CD4-positive, alpha-beta T cell treated with Interleukin-4 for 1 hour (primary cell): ENCODE measurements at places on chromosomes 7 and 10.

GRCh38 chr7:82430500-82431465 is 12.8 kb downstream of the CACNA2D1 start:
- no peak for DNase-seq

DNA sequence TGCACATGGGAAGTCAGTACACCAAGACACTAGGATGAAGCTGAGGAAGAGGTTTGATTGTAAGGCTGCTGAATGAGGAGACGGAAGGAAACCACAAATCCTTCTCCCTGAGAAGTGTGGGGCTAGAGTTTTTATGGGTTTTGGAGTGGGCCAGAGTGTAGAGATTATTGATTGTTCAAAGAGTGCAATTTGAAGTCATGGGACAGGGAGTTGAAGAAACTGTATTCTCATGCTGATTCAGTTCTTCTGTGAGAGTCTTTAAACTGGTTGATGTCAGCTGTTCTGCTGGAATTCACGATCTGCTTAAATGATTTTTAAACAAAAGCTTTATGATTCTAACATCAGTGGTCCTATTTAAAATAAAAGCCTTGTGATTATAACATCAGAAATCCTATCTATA is 91.2 kb downstream of the CSTF2T start:
- no peak for DNase-seq

- no peak for DNase-seq
These were observed 12.6 kb upstream of the FGFR2 start for GRCh38 chr10:121610798-121611323.

DNA sequence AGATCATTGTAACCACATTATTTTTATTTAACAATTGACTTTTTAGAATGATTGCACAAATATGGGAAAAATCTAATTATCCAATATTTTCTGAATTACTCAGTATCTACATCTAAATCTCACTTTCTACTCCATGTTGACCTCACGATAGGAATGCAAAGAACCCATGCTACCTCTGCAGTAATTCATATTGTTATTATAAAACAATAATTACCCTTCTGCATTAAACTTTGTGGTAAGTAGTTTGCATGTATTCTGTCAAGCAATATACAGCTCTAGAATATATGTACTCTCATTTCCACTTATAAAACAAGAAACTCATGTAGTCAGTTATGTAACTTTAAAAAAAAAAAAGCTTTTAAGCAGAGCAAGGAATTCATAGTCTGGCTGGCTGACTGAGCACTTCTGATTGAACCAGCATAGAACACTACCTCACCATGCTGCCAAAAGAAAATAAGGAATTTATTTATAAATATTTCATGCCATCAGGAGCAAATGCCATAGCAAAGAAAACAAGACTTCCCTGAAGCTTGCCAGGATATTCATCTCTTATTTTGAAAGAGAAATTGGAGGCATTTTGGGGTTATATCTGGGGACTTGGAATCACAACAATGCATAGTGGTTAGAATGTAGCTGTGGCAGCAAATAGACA is 895.7 kb downstream of the XPNPEP1 start:
- DNase-seq: no peak

DNA sequence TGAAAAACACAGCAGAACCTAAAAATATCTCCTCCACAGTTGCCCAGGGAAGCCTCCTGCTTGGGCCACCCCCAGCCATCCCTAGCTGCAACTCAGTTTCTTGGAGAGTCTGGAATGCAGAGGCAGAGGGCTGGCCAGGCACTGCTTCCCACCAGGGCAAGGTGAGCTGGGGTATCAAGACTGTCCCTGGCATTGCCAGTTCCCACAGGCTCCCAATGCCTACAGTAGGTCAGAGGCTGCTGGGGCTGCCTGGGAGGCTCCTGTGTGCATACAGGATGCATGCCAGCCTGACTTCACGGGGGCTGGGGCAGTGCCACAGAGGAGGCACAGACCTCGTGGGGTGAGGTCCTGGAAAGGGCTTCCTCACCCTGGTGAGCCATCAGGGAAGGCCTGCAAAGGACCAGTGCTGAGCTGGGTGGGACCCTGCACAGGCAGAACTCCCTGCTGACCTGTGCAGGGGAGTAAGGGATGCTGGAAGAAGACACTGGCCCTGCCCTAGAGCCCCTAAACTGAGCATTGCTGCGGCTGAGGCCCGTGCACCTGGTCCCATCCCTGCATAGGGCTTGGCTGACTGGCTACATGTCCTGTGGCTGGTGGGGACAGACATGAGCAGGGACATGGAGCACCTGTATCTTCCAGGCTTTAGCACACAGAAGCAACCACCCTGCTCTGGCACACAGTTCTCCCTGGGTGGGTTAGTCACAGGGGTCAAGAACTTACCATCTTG is 121.9 kb upstream of the RET start:
- DNase-seq: no peak

GRCh38 chr7:116967254-116967922 is 14.1 kb downstream of the ST7 start:
- DNase-seq: no peak

DNA sequence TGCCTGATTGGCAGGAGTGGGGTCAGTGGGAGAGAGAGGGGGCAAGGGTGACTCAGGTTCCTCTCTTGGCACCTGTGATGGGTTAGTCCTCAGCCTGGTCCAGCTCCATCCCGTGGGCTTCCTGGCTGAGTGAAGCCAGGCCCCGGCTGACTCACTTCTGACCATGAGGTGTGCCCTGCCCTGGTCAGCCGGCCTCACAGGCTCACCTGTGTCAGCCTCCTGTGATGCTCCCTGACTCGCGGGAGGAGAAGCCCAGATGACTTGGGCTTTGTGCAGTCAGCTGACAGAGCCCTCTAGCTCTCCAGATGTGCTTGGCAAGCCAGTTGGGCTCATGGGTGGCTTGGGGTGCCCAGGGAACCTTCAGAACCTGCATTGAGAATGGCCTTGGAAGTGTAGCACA is 16.0 kb upstream of the PPIF start:
- DNase-seq: no peak

GRCh38 chr7:13041368-13041988 is 354.0 kb downstream of the ARL4A start:
- no peak for DNase-seq

GRCh38 chr10:69007260-69007659 is 18.7 kb downstream of the KIFBP start:
- no peak for DNase-seq

DNA sequence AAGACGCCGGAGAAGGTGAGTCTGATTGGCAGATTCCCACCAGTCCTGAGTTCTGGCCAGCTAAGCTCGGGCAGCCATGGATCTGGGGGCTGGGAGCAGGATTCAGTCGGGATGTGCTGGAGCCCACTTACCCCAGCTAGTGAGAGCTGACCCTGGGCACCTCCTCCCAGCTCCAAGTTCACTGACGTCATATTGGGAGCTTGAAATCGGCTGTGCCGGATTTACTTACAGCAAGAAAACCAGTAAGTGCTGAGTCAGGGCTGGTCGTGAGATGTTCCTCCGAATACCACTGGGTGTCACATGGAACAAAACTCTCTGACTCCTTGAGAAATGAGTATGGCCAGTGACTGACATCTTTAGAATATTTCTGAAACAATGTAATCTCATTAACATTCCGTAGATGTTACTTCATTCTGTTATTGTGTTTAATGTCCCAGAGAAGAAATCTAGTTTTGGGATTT is 621.2 kb downstream of the SDK1 start:
- DNase-seq: no peak

- DNase-seq: no peak
These were observed 273.9 kb upstream of the MGMT start for GRCh38 chr10:129193148-129193547.
